Effector CD4-positive, alpha-beta T cell (primary cell): ENCODE measurements at places on chromosomes 6 and 20.

GRCh38 chr20:39117491-39117890, 155.3 kb downstream of the DHX35 start:
- no peak for DNase-seq

DNA sequence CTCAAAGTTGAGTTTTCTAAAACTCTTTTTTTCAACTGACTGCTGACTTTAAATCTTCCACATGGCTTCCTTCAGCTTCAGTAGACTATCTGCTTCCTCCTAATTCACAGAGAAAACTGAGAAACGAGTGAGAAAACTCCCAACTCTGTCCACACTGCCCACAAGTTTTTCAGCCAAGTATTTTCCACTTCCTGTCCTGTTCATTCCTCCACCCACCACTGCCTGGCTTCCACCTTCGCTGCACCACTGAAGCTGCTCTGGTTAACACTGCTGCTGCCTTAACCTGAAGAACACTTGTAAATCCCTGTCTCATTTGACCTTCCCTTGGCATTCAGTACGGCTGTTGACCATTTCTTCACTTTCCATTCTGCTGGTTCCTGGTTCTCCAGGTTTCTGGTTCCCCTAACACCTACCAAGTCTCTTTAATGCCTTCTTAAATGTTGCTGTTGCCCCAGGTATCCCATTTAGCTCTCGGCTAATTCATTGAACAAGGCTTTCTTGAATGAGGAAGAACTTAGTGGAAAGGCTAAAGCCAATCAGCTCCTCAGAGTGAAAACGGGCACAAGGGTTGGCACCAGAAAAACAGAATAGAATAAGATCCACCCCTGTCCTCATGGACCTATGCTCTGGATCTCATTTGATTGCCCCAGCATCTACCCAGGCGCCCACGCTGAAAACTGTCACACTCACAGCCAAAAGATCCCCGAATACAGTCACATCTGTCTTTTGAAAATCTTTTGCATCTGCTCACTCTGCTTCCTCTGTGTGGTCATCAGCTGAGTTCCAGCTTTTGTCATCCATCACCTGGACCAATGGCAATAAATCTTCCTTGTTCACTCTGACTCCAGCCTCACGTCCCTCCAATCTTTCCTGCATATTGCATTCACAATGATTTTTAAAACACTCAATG, 104.4 kb upstream of the TAB2 start:
- no peak for DNase-seq

- no peak for DNase-seq
Measured at GRCh38 chr6:21827425-21828202, 234.1 kb downstream of the SOX4 start.

- DNase-seq: peak; percentile 60
Measured at GRCh38 chr20:32534661-32535240, 50.4 kb downstream of the NOL4L start.

- no peak for DNase-seq
Measured at GRCh38 chr6:151290877-151291721, 51.3 kb downstream of the AKAP12 start.

DNA sequence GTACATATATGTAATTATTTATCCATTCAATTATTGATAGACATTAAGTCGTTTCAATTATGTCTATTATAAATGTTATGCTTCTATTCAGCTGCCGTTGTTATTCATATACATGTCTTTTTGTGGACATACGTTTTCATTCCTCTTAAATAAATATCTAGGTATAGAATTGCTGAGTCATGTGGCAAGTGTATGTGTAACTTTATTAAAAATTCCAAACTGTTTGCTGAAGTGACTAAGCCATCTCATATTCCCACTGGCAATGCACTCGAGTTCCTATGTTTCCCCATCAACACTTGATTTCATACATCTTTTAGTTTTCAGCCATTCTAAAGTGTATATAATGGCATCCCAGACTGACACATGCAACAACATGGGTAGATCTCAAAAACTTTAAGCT, 739.7 kb upstream of the POU3F2 start:
- DNase-seq: no peak

DNA sequence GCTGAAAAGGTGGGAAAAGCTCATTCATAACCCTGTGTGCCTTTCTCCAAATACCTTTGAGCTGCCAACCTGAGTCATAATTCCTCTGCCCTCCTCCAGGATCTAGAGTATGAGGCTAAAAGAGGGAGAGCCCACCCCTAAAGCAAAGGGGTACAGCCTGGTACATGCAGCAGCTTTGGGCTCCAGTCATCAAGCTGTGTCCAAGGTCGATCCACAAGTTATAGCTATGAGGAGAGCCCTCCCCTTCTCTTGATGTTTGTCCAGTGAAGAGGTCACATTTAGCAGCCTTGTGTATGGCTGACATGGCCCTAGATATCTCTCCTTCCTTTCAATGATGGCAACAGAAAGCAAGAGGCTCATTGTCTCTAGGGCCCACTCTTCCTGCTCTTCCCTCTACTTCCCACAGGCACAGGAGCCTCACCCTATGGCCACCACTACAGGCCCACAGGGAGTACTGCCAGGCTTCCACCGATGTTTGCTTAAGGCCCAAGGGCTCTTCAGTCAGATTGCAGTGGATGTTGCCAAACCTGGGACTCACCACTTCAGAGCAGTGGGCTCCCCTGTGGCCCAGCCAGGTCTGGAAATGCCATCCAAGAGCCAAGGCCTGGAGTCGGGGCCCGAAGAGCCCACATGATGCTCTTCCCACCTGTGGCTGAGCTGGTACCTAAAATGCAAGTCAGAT, 176.8 kb downstream of the CD83 start:
- DNase-seq: no peak

- DNase-seq: no peak
Measured at GRCh38 chr6:43451939-43452338, 3.4 kb downstream of the DLK2 start.

GRCh38 chr6:119215885-119216590, 133.5 kb downstream of the MAN1A1 start:
- DNase-seq: no peak

GRCh38 chr6:22146678-22146930, 150.2 kb downstream of the PRL start:
- no peak for DNase-seq

DNA sequence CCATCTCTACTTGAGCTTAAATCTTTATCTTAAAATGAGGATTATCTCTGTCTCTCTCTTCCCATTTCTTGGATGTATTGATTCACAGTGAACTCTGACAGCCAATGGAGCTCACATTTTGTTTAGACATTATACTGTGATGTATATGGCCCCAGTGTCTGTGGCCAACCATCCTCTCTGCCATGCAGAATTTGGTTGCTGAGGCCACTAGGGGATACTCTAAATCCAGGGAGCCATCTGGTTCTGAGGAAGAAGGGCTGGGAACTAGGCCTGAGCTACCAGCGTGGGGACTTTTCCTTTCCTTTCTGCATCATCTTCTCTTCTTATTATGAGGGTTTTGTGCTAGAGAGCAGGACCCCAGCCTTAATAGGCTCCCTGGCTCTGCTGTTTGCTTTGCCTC, 59.1 kb upstream of the RIPOR2 start:
- DNase-seq: no peak

DNA sequence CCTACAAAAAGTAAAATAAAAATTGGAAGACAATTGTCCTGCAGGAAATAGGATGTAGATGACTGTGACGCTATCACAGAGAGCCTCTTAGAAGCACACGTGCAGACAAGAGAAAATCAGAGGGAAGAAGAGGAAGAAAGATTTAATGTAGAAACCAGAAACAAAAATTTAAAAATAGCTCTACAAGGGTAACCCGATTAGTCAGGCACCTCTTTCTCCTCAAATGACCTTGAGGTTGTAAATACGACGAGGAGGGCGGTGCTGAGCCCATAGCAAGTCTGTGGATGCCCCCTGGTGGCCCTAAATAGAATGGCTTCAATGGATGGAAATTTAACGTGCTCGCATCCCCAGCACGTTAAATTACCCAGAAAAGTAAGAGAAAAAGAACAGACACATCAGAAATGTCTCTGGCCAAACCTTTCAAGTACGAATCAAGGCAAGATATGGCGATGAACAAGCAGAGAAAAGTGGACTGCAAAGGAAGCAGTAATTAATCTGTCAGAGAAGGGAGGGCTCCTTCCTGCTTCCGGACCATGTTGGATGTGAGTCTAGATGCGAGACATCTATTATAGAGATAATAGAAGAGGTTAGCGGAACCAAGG, 4.2 kb upstream of the PRPH2 start:
- peak; percentile 65 for DNase-seq

GRCh38 chr20:32763202-32764004, 1.2 kb downstream of the DNMT3B start:
- DNase-seq: no peak

DNA sequence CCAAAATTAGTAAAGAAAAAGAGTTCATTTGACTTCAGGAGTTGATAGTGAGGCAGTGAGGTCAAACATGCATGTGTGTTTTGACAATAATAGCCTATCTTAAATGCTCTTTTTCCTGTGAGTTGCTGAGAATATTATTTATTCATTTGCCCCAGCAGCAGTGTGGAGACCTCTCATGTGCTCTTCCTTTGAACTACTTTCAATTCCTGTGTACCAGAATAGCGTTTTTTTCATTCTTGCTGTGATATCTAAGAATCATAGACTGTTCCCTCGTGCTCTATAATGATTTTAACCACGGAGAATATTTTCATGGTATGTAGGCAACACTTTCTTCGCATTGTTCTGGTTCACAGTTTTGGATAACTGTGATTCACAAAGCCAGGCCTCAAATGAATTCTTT, 5.2 kb downstream of the CDYL start:
- no peak for DNase-seq

DNA sequence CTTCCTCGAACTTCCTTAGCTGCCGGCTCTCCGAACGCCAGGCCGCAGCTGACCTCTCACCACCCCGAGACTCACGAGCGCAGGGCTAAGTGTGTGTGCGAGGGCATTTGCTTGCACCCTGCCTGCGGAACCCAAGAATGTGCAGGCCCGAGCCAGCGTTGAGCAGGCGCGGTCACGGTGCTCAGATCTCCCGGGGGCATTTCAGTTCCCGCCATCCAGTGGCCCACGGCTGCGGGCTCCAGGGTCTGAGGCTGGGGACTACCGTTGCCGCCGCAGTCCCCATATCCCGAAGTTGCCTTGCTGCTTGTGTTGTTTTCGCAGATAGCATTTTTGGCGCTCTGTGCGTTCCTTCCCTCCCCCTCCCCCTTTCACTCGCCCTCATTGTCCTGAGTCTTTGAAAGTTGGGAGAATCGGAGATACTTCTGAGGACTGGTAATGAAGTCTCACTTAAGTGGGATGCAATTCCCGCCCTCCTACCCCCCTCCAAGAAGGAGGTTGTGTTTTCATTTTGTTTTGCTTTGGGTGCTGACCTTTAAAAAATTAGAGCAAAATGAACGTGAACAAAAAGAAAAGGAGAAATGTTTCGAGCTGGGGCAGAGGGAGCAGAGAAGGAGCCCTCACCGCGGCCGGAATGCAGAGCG, 1.7 kb downstream of the NR2E1 start:
- no peak for DNase-seq

GRCh38 chr20:33909331-33909921, 84.3 kb upstream of the RALY start:
- DNase-seq: no peak

- no peak for DNase-seq
Measured at GRCh38 chr6:21808551-21809242, 215.1 kb downstream of the SOX4 start.

- DNase-seq: no peak
Measured at GRCh38 chr6:143689852-143690251, 12.1 kb downstream of the PHACTR2 start.

DNA sequence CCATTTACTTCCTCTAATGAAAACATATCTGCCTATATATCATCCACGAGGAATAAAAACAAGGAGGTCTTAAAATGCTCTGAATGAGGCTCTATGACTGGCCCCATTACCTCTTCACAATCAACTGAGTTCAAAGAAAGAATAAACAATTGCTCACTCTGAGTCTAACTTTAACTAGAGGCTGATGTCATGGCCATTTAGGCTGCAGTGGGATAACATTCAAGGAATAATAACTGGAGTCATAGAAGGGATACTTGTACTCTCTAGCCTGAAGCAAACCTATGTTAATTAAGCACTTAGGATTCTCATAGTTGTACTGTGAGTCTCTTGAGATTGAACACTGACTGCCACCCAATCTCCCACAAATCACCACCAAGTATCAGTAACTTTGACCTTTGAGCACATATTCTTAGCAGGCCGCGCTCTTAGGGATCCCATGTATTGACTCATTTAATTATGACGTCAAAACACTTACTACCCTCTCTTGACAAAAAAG, 70.2 kb downstream of the PERP start:
- DNase-seq: no peak

DNA sequence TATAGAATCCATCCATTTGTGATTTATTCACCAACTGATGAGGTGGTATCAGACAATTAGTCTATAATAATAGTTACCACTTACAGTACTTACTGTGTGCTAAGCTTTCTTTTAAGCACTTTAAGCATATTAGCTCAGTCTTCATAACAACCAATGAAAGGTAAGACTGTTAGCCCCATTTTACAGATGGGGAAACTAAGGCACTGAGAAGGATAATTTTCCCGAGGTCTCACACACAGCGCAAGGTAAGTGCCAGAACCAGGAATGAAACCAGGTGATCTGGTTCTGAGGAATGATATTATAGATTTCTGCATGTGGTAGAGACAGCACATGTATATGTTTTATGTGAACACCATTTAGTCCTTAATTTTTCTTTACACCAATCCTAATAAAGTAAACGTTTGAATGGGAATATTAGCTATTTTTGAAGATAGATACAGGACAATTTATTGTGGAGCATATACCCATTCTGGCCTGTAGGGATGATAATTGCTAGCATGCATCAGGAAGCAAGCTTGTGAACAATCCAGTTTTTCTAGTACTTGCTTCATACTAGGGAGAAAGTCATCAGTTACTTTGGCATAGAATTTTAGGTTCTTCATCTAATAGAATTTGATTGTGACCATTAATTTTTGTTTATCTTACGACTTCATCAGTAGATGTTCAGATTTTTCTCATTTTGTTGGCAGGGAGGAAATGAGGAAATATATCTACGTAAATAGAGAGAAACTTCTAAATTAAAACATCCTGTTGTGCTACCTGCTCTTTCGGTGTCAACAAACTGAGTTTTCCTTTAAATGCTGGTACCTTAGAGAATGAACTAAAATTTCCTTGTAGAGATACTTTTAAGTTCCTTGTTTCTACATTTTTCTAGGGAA, 3.0 kb downstream of the YWHAB start:
- no peak for DNase-seq

- DNase-seq: no peak
Measured at GRCh38 chr6:31467151-31467550, 30.8 kb upstream of the MICB start.

GRCh38 chr20:33837096-33837830, 26.1 kb downstream of the CHMP4B start:
- DNase-seq: no peak
